Psoas muscle (tissue), 8 donors: ENCODE measurements at places on chromosomes 4 and X.

- no peaks in the 10 kb centered on the region for H3K36me3 ChIP-seq
- DNase-seq, result no peak
- no peak overlapping the region for H3K27ac ChIP-seq
- H3K27me3 ChIP-seq, result no peaks in the 10 kb centered on the region
Observed at GRCh38 chrX:128862557-128862956, 660.7 kb downstream of the SMARCA1 start.

- H3K27ac ChIP-seq, result no peak overlapping the region
- no peaks in the 10 kb centered on the region for H3K36me3 ChIP-seq
- H3K4me3 ChIP-seq, result no peak overlapping the region
Observed at GRCh38 chr4:150890246-150890645, 124.8 kb downstream of the LRBA start.

- H3K36me3 ChIP-seq, result no peaks in the 10 kb centered on the region
- no peaks in the 10 kb centered on the region for H3K4me1 ChIP-seq
- H3K27me3 ChIP-seq, result no peaks in the 10 kb centered on the region
- H3K27ac ChIP-seq, result no peak overlapping the region
- DNase-seq, result no peak
- H3K4me3 ChIP-seq, result no peak overlapping the region
Observed at GRCh38 chr4:30295652-30296051, 424.5 kb upstream of the PCDH7 start.

DNA sequence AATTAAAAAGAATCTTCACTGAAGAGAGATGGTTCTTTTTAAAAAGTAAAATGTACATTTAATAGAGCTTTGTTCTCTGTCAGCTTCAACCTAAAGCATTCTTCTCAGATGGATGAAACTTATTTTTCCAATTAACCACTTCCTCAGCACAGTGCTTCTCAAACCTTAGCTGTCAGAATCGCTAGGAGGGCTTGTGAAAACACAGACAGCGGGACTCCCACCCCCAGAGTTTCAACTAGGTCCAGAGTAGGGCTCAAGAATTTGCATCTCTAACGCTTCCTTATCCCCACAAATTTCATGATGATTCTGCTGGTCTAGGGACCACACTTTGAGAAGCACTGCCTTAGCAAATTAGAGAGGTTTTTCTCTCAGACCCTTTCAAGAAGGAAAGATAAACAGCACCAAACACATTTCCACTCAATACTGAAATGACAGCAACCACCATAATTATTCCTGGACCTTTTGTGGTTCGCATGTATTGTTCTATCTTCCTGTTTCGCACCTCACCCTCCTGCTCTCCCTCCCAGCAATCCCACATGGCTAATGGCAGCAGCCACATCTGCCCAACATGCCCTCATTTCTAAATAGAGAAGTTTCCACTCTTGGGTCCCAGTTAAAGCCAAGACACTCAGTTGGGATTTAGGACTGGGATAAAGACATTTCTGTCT, 73.2 kb downstream of the ZNF827 start:
- no peaks in the 10 kb centered on the region for H3K36me3 ChIP-seq
- no peak overlapping the region for H3K4me3 ChIP-seq
- DNase-seq, result no peak
- H3K27me3 ChIP-seq, result no peaks in the 10 kb centered on the region
- no peak overlapping the region for H3K27ac ChIP-seq

GRCh38 chrX:46643636-46644035, 70.1 kb downstream of the CHST7 start:
- no peak overlapping the region for H3K27ac ChIP-seq

GRCh38 chr4:139014371-139015268, 961 bp upstream of the NOCT start:
- no peaks in the 10 kb centered on the region for H3K27me3 ChIP-seq
- DNase-seq, result no peak
- H3K36me3 ChIP-seq, result no peaks in the 10 kb centered on the region

DNA sequence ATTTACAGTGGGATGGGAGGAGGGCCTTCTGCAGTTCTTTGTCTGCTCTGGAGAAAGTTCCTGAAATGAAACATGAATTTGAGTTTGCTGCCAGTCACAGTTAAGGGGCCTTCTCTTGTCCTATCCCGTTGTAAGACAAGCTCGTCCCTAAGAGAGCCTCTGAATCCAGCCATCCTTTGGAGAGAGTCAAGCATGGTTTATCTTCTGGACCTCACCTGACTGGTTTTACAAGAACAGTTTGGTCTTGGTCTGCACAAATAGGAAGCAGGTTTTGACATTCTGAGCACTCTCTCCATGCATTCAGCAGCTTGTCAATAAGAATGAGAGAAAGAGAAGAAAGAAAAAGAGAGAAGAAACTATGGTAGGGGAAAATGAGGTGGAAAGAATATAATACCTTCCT, 20.4 kb upstream of the TENM3 start:
- no peaks in the 10 kb centered on the region for H3K36me3 ChIP-seq
- no peaks in the 10 kb centered on the region for H3K27me3 ChIP-seq

GRCh38 chr4:128454881-128455280, 167.3 kb upstream of the PGRMC2 start:
- no peaks in the 10 kb centered on the region for H3K36me3 ChIP-seq
- peak overlapping the region; percentile 13 for H3K27ac ChIP-seq
- DNase-seq, result no peak
- H3K27me3 ChIP-seq, result no peaks in the 10 kb centered on the region
- H3K4me1 ChIP-seq, result peaks cover 39% of the 10 kb centered on the region
- H3K4me3 ChIP-seq, result no peak overlapping the region

- no peaks in the 10 kb centered on the region for H3K36me3 ChIP-seq
- peaks cover 42% of the 10 kb centered on the region for H3K4me1 ChIP-seq
- H3K27ac ChIP-seq, result peak overlapping the region; percentile 99
- H3K27me3 ChIP-seq, result no peaks in the 10 kb centered on the region
- H3K4me3 ChIP-seq, result peak overlapping the region; percentile 96
Observed at GRCh38 chr4:68348577-68348976, 1.3 kb downstream of the YTHDC1 start.

DNA sequence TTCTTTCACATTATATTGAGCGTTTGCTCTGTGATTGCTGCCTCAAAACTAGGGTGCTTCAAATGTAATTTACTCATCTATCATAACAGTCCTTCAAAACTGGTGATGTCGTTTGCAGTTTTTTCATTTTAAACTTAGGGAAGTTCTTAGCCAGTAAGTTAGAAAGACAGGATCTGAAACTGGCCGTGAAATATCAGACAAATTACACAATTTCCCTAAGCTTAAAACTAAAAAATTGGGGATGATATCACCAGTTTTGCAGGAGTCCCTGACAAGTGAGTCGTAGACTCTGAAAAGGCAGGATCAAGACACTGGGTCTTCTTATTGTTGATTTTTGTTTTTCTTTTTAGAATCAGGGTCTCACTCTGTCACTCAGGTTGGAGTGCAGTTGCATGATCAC, 44.8 kb downstream of the MOB1B start:
- no peaks in the 10 kb centered on the region for H3K4me1 ChIP-seq
- no peaks in the 10 kb centered on the region for H3K36me3 ChIP-seq
- H3K27ac ChIP-seq, result no peak overlapping the region
- H3K27me3 ChIP-seq, result no peaks in the 10 kb centered on the region
- no peak for DNase-seq

DNA sequence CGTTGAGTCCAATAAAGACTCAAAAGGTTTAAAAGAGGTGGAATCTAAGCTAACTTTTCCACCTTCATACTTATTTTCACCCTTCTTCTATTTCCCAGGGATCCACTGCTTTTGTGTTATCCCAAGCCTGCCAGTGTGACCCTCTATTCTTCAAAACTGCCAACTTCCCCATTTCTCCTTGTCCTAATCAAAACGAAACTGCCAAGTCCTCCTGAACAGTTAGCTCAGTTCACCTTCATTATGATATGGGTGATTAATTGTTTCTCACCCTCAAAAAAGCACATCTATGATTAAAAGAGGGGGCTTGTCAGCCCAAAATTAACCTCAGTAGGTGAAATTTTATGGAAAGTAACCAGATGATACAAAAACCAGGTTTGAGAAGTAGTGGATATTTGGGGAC, 108.4 kb downstream of the GUCY2F start:
- H3K36me3 ChIP-seq, result no peaks in the 10 kb centered on the region
- no peak overlapping the region for H3K4me3 ChIP-seq
- no peaks in the 10 kb centered on the region for H3K4me1 ChIP-seq
- no peak overlapping the region for H3K27ac ChIP-seq
- H3K27me3 ChIP-seq, result no peaks in the 10 kb centered on the region
- no peak for DNase-seq

DNA sequence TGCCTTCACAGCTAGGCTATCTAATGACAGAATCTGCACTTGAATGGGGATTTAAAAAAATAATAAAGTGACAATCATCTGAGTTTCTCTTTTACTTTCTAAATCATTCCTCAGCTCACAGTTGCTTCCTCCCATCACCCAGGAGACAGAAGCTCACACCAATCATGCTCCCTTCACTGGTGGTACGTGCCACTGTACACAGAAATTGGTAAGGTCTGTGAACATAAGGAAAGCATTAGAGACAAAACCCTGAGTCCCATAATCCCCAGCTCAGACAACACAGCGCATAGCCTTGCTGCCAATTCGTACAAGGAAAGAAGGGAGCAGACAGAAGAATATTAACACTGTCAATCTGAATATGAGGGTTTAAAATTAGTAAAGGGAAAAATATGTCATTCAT, 133.1 kb downstream of the IDS start:
- no peak overlapping the region for H3K27ac ChIP-seq
- no peak for DNase-seq
- no peak overlapping the region for H3K4me3 ChIP-seq
- no peaks in the 10 kb centered on the region for H3K36me3 ChIP-seq
- H3K4me1 ChIP-seq, result no peaks in the 10 kb centered on the region
- H3K27me3 ChIP-seq, result no peaks in the 10 kb centered on the region

DNA sequence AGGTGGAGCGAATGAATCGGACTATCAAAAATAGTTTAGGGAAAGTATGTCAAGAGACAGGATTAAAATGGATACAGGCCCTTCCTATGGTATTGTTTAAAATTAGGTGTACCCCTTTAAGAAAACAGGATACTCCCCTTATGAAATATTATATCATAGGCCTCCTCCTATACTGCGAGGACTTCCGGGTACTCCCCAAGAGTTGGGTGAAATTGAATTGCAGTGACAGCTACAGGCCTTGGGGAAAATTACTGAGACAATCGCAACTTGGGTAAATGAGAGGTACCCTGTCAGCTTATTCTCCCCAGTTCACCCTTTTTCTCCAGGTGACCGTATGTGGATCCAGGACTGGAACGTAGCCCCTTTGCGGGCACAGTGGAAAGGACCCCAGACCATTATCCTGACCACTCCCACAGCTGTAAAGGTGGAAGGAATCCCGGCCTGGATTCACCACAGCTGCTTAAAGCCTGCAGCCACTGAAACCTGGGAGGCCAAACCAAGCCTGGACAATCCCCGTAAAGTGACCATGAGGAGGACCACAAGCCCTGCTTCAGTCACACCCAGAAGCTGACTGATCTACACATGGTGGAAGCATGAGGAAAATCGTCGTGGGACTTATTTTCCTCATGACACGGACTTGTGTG, 1138.1 kb downstream of the ARAP2 start:
- no peaks in the 10 kb centered on the region for H3K4me1 ChIP-seq
- no peak overlapping the region for H3K27ac ChIP-seq
- no peak for DNase-seq
- no peaks in the 10 kb centered on the region for H3K36me3 ChIP-seq

GRCh38 chr4:34492414-34492813, 1751.9 kb downstream of the ARAP2 start:
- H3K4me1 ChIP-seq, result no peaks in the 10 kb centered on the region
- no peaks in the 10 kb centered on the region for H3K27me3 ChIP-seq
- H3K4me3 ChIP-seq, result no peak overlapping the region
- H3K27ac ChIP-seq, result no peak overlapping the region

DNA sequence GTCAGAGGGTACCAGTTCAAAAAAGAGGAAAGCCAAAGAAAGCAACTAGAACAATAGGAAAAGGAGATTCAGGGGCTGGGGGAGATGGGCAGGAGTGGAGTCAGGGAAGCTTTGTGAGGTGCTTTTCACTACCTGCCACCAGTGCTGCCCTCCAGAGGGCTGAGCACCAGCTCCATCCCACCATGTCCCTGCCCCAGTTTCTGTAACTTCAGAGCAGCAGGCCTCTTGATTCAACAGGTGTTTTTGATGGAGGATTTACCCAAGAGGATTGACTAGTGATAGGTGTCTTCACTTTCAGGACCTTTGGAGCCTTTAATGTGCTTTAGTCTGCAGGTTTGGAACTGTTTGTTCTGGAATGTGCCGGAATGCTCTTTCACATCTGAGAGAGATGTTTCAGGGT, 12.1 kb downstream of the KIT start:
- H3K4me3 ChIP-seq, result no peak overlapping the region
- peaks cover 4% of the 10 kb centered on the region for H3K27me3 ChIP-seq
- no peak for DNase-seq

GRCh38 chrX:134969726-134970125, 21.1 kb upstream of the SMIM10 start:
- no peak for DNase-seq
- H3K27ac ChIP-seq, result no peak overlapping the region
- no peaks in the 10 kb centered on the region for H3K4me1 ChIP-seq
- no peaks in the 10 kb centered on the region for H3K36me3 ChIP-seq
- H3K4me3 ChIP-seq, result no peak overlapping the region
- no peaks in the 10 kb centered on the region for H3K27me3 ChIP-seq

- H3K36me3 ChIP-seq, result no peaks in the 10 kb centered on the region
- H3K27ac ChIP-seq, result no peak overlapping the region
- no peak overlapping the region for H3K4me3 ChIP-seq
- DNase-seq, result no peak
Observed at GRCh38 chr4:48180234-48180633, 46.2 kb upstream of the TXK start.

GRCh38 chrX:74774988-74775387, 150.3 kb downstream of the NEXMIF start:
- H3K27me3 ChIP-seq, result peaks cover 5% of the 10 kb centered on the region
- no peaks in the 10 kb centered on the region for H3K36me3 ChIP-seq
- no peak for DNase-seq
- H3K4me3 ChIP-seq, result no peak overlapping the region

DNA sequence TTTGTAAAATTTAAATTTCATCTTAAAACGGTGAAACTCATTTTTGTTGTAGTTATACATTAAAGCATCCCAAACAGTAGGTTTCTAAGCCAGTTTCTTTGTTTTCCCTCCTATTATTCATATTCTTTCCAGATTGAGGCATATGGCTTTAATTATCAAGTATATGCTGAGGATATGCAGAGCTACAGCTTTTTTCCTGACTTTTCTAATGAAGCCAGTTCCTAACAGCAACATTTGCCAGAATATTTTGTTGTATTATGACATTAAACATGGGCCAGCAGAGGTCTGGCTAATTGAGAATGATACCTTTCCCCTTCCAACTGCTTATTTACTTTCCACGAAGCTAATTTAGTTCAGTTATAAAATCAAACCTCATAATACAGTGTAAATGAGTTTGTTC, 75.3 kb downstream of the SLIT2 start:
- no peaks in the 10 kb centered on the region for H3K36me3 ChIP-seq
- H3K27ac ChIP-seq, result no peak overlapping the region
- H3K27me3 ChIP-seq, result no peaks in the 10 kb centered on the region
- H3K4me3 ChIP-seq, result no peak overlapping the region

GRCh38 chr4:24240655-24241054, 343.7 kb downstream of the DHX15 start:
- H3K27ac ChIP-seq, result no peak overlapping the region
- H3K36me3 ChIP-seq, result no peaks in the 10 kb centered on the region
- H3K4me3 ChIP-seq, result no peak overlapping the region

GRCh38 chr4:93983140-93983539, 154.6 kb downstream of the ATOH1 start:
- no peaks in the 10 kb centered on the region for H3K4me1 ChIP-seq
- DNase-seq, result no peak
- H3K4me3 ChIP-seq, result no peak overlapping the region
- no peak overlapping the region for H3K27ac ChIP-seq
- no peaks in the 10 kb centered on the region for H3K27me3 ChIP-seq

- peak; percentile 60 for DNase-seq
- no peaks in the 10 kb centered on the region for H3K36me3 ChIP-seq
- H3K4me1 ChIP-seq, result no peaks in the 10 kb centered on the region
- no peak overlapping the region for H3K27ac ChIP-seq
- peak overlapping the region; percentile 54 for H3K4me3 ChIP-seq
- peaks cover 3% of the 10 kb centered on the region for H3K27me3 ChIP-seq
Observed at GRCh38 chr4:118033148-118034052, 886 bp upstream of the NDST3 start.

- no peaks in the 10 kb centered on the region for H3K36me3 ChIP-seq
Observed at GRCh38 chr4:184887333-184887732, 61.6 kb upstream of the ACSL1 start.
